ELF-1 (cell line): ENCODE measurements at places on chromosomes 2 and 18.
A peak's percentile ranks its signal among the peaks of the same experiment; 100 is the strongest.

GRCh38 chr2:104406261-104406726, 447.6 kb upstream of the POU3F3 start:
- no peak for DNase-seq

DNA sequence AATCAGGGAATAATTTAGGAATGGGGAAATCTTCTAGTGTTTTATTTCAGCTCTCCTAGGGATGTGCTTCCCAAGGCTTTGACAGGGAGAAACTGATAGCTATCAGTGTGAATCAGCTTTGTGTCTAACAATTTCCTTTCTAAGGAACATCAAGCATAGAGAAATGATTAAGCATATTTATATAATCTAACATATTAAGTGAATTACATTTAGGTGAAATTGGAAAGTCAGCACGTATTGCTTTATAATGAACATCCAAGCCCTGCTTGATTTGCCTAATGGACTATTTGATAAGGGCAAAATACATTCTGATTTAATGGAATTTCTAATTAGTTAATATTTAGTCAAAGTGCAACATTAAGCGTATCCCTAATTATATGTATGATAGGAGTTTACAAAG, 19.5 kb upstream of the TSPYL6 start:
- no peak for DNase-seq

DNA sequence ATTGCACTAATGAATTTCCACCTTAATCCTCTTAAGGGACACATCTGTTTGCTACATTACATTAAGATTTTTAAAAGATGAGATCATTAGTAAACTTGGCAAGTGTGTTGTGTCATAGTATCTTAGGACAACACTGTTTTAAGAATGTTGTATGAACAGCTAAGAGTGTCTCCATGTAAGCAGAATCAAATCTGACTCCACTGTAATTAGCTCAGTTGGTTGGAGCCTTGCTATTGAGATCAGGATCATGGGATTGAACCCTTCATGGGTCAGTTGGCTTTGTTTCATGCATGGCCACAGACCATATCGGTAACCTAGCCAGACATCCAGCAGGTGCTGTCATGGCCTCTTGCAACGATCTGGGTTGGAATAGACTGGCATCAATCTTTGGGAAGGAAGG, 5.2 kb downstream of the FHOD3 start:
- no peak for DNase-seq

DNA sequence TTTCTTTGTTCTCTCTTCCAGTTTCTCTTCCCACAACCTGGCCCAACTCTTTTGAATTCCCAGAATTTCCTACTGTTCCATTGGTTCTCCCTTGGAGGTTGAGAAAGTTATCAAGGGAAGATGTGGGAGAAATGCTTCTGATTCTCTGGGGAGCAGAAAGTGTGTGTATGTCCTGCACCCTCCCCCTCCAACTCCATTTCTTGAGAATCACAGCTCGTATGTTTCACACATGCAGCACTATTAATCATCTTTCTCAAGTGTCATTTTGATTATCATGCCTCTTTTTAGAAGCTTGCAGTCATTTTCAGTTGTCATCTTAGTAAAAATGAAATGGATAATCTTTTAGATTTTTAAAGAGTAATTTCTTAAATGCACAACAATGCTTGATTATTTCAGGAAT, 296.8 kb upstream of the SLC39A10 start:
- DNase-seq: no peak

- no peak for DNase-seq
These were observed 94.2 kb downstream of the CD8B2 start for GRCh38 chr2:106581328-106581727.

- no peak for DNase-seq
These were observed 14.5 kb upstream of the KCNK3 start for GRCh38 chr2:26678035-26678434.

DNA sequence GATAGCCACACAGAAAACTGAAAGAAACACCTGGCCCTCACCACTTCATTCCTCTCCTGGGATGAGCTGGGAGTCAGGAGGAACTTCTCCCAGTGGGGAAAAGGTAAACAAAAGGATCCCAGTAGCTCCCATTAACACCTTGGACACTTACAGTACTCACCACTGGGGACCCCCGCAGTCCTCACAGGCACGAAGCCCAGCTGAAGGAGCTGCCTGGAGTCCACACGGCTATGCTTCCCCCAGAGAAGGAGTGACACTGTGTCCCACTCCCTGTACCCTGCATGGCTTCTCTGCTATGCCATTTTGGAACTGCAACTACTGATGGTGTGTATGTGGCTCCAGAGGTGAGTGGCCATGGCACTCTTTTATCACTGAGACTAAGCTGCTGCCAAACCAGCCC, 1565.1 kb downstream of the LRP1B start:
- DNase-seq: no peak

GRCh38 chr18:730692-731091, 18.3 kb upstream of the ENOSF1 start:
- no peak for DNase-seq

DNA sequence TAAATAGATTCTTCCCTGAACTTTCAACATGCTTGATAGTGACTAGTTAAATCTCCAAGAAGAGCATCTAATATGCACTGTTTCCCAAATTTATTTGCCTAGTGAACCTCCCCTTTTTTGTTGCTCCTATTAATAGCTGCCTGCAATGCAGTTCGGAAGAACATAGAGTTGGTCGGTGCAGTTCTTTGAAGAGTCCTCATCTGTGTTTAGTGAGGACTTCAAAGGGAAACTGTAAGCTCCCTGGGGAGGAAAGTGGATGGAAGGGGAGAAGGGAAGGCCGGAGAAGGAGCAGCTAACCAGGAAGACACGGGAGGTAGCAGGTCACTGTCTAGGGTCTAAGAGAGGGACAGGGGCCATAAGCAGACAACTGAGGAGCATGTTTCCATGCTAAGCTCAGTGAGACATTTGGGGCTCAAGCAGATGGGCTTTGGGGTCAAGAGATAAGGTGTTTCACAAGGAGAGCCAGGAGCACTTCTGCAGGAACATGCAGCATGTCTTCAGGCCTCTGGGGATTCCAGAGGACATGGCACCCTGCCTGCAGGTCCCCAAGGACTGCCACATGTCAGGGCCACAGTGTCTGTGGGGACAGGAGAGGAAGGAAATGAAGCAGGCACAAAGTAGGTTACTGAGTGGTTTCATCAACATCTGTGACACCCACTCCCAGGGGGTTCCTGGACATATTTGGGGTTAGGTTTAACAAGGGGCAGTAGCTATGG, 48.7 kb upstream of the ANXA4 start:
- no peak for DNase-seq

DNA sequence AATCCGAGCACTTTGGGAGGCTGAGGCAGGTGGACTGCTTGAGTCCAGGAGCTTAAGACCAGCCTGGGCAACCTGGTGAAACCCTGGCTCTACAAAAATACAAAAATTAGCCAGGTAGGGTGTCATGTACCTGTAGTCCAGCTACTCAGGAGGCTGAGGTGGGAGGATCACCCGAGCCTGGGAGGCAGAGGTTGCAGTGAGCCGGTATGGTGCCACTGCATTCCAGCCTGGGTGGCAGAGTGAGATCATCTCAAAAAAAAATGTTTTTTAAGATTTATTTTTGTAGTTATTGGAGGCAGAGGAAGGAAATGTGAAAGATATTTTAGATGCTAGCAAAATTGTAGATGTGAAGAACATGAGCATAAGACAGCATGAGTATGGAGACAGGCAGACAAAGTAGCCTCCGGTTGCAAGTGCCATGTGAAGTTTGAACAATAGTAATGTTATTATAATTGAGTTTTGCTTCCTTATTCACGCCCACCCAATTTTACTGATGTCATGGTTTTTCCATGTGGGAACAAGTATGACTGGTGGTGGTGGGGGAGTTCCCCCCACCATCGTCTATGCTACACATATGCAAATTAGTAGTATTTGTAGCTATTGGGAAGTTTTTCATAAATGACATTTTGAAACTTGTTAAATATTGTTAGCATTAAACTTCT, 18.0 kb downstream of the REL start:
- no peak for DNase-seq

DNA sequence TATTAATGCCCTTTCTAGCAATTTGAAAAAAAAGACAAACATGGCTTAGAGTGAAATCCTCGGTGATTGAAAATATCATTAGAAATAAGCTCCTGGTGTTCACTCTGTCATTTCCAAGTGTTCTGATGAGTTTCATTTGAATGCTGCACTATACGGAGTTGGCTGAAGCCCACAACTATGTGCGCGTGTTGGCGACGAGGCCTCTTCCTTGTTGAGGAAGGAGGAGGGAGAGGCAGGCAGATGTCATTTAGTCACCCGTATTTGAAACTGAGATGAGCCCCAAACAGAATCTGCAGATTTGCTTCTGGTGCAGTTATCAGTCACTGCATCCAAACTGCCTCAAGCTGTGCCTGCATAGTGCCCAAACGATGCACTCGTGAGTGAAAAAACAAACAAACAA, 23.5 kb upstream of the SKOR2 start:
- no peak for DNase-seq

DNA sequence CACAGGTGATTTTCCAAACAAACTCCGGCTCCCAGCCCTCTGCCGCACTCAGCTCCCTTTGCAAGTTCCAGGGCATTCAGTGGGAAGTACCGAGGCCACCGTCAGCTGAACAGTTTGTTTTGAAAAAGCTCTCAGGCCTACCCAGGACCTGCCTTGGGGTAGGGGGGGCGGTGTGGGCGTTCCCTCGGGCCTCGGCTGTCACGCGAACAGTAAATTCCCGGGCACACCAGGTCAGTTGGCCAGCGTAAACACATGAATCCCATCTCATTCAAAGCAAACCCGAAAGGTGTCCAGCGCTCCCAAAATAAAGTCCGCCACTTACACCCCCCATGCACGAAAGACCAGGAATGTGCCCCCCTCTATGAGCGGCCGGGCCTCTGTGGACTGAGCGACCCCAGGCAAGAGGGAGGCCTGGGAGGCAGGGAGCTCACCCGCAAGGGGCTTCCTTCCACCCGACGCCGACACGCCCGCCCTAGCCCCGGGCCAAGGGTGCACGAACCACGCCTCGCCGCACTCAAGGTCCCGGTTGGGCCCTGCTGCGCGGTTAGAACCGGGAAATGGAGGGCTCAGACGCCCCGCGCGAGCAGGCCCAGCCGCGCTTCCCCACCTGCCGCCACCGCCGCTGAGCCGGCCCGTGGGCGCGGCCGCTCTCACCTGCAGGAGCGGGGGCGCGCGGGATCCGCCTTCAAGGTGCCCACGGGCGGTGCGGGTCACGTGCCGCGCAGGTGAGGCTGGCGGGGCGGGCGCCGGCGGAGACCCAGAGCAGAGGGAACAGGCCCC, at the start of gene WDSUB1:
Gene WDSUB1, minus strand, starts transcription at position 775 of the 780 bp plus-strand sequence. CDS start 3,634 bp downstream, outside the sequence.
- DNase-seq: peak; percentile 92

- DNase-seq: no peak
These were observed 31.1 kb upstream of the ACTR3 start for GRCh38 chr2:113858764-113859163.

GRCh38 chr18:36460854-36461253, 163.3 kb downstream of the FHOD3 start:
- no peak for DNase-seq

DNA sequence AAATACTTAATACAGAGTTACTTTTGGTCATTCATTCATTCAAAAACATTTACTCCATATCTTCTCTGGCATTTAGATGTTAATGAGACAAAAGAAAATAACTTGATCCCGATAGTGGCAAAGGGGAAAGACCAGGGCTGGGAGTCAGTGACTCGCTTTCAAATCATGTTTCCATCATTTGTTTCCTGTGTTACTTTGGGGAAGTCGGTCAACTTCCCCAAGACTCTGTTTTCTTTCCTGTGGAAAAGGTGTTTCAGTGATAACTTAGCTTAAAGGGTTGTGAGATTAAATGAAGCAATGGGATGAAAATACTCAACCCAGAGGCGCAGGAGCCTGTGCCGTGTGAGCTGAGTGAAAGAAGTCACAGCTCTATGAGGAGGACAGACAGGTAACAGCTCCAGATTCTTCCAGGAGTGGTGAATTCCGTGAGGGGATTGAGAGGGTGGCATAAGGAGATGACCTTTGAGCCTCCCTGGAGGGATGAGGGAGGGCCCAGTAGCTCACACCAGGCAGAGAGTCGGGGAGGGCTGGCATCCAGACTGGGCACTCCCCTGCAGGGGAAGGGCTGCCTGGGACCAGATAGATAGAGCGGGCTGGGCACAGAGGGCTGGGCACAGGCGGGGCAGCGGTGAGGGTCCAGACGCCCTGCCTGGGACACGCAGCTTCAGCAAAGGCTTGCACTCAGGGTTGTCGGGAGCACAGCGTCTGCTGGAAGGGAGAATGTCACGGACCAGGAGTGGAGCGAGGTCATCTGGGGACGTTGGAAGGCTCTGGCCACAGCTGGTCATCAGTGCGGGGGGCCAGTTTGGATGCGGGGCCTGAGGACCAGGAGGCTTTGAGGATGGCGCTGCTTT, 70.1 kb downstream of the TSHZ1 start:
- no peak for DNase-seq

DNA sequence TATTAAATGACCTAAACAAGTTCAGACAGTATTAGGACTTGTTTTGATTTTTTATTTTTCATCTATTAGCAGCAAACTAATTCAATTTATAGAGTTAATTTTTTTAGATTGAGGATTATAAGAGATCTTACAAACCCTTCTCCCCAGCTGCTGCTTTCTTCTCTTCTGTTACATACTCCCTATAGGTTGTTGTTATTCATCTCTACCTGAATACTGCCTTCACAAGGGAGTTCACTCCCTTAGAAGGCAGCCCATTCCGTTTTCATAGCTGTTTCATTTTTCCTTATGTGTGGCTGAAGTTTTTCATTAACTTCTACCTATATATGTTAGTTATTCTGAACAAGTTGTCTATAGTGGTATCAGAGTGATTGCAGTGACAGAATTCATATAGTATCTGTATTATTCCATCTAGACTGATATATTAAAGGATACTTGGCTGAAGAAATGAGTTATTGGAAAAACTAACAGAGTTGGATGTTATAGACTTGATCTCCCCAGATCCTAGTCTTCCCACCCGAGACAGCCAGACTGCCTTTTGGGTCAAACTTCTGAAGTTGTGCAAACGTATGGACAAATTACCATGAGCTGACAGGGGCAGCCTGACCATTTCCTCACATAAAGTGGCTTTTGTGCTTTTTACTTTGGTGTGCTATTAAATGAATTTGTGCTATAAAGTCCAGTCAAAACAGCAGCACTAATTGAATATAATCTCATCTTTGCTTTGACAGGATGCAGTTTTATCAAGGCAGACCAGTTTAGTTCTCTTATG, 8.7 kb downstream of the GLS start:
- no peak for DNase-seq

- peak; percentile 21 for DNase-seq
These were observed 90.9 kb downstream of the RNF144A start for GRCh38 chr2:7007846-7008741.

DNA sequence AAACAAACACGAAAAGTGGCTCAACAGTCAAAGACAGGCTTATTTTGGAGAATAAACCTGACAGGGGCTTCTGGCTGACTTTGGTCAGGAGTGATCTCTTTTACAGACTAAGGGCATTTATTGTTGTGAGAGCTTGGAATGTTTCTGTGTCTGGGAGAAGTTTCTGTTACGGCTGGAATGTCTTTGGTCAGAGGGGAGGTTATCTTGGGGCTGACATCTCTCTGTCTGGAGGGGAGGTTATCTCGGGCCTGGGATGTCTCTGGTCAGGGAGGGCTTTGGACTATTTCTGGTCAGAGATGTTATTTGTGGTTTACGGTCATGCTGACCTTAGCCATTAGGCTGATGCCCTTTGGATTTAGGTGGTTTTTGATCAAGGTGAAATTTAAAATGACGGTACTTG, 345.5 kb upstream of the FSIP2 start:
- peak; percentile 51 for DNase-seq

- no peak for DNase-seq
These were observed 185.6 kb downstream of the RIT2 start for GRCh38 chr18:42929857-42930256.

- DNase-seq: no peak
These were observed 267.6 kb downstream of the TMX3 start for GRCh38 chr18:68447286-68447685.
